ENCODE measurements at places on chromosomes 4 and X.

GRCh38 chr4:83315341-83315870, 19.2 kb downstream of the HPSE start:
- DNase-seq: no peak

DNA sequence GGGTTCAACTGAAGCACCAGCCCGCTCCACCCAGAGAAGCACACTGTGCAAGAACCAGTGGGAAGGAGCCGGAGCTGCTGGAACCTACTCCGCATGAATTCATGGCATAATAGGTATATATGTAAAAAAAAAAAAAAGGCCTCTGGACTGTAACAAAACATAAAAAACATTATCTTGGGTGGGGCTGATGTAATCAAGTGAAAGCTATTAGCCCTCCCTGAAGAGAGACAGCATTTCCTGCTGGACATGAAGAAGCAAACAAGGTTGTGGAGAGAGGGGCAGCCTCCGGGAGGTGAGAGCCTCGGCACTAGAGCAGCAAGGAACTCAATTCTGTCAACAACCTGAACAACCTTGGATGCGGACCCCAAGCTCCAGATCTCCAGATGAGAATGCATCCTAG, 50.7 kb downstream of the PLAC1 start:
- no peak for DNase-seq

DNA sequence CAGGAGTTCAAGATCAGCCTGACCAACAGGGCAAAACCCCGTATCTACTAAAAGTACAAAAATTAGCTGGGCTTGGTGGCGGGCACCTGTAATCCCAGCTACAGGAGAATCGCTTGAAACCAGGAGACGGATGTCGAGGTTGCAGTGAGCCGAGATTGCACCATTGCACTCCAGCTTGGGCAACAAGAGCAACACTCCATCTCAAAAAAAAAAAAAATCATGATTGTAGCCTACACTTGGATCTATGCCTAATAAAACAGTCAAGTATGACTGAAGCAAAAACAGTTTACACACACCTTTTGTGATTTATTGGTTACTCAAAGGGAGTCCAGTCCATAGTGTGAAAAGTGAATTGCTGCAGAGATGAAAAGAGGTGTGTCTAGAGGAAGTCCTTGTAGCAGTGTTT, 34.7 kb upstream of the TASL start:
- no peak for DNase-seq

GRCh38 chrX:130171446-130172126, at the start of gene RAB33A:
RAB33A (plus strand) TSS chrX:130171962; CDS start chrX:130172063, 101 bp downstream.
- peak; percentile 22 for DNase-seq

DNA sequence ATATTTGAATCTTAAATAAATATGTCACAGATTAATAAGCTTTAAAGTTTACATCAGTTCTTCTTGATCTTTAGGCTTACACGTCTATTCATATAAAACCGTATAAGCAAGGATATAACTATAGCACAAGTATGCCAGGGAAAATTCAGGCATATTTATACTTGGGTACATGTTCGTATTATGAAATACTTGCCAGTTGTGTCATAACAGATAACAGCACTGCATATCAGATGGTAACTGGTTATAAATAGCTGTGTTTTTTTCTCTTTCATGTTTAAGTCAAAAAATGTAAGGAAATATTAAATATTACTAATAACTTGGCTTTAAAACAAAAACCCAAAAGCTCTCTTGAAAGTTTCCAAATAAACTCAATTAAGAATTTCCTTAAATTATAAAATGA, 17.5 kb downstream of the BRWD3 start:
- DNase-seq: peak; percentile 40

- DNase-seq: no peak
Measured at GRCh38 chr4:23033796-23034195, 341.1 kb downstream of the GBA3 start.

DNA sequence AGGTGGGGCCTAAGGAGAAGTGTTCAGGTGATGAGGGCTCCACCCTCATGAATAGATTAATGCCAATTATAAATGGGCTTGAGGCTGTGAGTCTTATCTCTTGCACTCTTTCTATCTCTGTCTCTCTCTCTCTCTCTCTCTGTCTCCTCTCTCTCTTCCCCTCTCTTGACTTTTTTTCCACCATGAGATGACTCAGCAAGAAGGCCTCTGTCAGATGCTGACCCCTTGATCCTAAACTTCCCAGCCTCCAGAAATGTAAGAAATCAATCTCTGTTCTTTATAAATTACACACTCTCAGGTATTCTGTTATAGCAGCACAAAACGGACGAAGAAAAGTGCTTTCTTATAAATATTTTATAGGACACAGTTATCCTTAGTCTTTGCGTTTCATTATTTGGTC, 184.9 kb upstream of the PCDH7 start:
- DNase-seq: peak; percentile 11

DNA sequence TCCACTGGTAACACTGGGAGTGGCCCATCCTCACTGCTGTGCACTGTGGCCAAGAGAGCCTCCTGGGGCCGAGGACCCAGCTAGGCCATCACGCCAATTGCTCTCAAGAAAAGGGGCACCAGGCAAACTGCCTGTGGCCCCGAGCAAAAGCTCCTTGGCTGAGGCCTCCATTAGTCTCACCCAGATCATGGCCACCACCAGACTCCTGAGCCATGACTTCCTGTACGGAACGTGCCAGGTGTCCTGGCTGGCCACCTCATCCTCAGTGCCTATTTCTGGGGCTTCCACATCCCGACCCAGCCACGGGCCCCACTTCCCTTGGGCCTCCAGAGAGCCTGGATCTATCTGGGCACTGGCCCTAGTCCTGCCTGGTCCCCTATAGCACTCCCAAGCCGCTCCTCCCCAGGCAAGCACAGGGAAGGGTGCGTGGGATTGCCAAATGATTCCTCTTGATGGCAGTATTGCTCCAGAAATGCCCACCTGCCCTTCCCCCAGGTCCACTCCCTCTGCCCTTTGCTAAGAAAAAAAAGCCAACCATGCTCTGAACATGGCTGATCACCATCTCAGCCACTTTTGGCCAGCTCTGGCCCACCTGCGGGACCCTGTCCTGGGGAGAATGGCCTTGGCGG, 212.6 kb upstream of the AGTR2 start:
- DNase-seq: no peak

GRCh38 chr4:120291541-120291940, 224.9 kb upstream of the MAD2L1 start:
- DNase-seq: peak; percentile 97

GRCh38 chr4:110704748-110705439, 82.0 kb upstream of the PITX2 start:
- no peak for DNase-seq

DNA sequence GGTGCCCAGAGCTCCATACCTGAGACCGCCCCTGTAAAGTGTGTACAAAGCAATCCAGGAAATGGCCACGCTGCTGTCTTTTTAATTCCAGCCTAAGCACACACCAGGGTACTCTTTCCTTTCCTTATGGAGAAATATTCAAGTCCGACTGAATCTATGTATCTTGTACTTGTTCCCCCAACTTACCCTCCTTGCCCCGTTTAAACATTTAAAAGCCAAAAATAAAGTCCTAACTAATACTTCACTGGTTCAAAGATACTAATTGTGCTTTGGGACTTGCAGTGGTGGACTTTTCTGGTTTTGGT, 731 bp upstream of the AMMECR1 start:
- no peak for DNase-seq

GRCh38 chrX:8743126-8743732, 11.3 kb upstream of the ANOS1 start:
- no peak for DNase-seq

GRCh38 chr4:11904846-11905739, 476.4 kb upstream of the HS3ST1 start:
- DNase-seq: no peak

Measured in iris pigment epithelial cell (primary cell).